ENCODE measurements at places on chromosomes 6 and 20.

GRCh38 chr6:99119109-99120031 lies 171.6 kb upstream of the FBXL4 start:
- peak; percentile 54 for DNase-seq

GRCh38 chr6:33724102-33725023 lies 12.9 kb upstream of the UQCC2 start:
- no peak for DNase-seq

- no peak for DNase-seq
Observed at GRCh38 chr20:33280000-33280680, 2.9 kb upstream of the BPIFB1 start.

- peak; percentile 20 for DNase-seq
Observed at GRCh38 chr20:34112600-34113101, 608 bp upstream of the EIF2S2 start.

- DNase-seq, result no peak
Observed at GRCh38 chr6:169498916-169499513, 202.8 kb downstream of the WDR27 start.

GRCh38 chr6:166608774-166609173 lies 18.3 kb downstream of the RPS6KA2 start:
- DNase-seq, result no peak

DNA sequence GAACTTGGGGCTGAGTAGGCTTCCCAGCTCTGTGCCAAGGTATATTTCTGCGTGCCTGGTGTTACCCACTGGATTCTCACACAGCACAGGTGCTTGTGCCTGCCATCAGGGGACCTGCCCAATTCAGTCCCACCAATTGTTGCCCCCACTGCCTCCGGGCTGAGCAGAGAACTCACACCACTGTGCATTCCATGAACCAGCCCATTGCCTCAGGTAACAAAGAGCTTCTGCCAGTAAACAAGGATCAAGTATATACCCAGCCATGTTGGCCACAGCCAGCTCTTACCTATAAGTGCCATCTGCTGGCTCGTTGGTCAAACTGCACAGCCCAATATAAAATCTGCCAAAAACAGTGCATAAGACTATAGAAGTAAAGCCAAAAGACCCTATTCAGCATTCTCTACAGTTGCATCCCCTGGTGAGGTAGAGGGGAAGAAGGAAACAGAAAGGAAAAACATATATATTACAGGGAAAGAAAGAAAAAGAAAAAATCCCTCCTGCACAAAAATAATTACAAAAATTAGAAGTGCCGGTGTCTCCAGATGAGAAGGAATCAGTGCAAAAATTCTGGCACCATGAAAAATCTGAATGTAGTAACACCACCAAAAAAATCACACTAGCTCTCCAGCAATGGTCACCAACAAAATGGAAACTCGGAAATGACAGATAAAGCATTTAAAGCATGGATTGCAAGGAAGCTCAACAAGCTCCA lies 241.4 kb downstream of the IBTK start:
- DNase-seq, result peak; percentile 46

DNA sequence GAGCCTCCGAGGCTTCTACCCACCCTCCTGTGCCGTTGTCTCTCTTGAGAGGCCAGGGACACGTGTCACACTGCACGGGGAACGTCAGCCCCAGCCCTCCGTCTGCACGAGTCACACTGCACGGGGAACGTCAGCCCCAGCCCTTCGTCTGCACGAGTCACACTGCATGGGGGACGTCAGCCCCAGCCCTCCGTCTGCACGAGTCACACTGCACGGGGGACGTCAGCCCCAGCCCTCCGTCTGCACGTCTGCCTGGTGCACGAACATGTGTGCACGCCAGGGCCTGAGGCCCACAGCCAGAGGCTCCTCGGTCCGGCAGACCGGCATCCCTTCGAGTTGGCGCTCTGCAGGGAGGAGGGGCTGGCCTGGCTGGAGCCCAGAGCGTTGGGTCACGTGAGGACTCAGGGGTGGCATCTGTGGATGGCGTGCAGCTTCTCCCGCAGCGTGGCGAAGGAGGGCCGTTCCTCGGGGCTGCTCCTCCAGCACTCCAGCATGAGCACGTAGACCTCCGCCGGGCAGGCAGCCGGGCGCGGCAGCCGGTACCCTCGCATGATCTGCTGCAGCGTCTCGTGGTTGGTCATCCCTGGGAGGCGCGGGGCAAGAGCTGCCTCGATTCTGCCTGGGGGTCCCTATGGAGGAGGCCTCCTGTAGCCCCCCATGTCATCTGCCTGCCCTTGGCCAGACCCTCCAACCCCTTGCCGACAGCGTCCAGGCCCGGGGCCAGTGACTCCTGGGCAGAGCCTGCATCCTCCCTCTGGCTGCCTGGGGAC lies 3.4 kb upstream of the PTK6 start:
- DNase-seq, result no peak

DNA sequence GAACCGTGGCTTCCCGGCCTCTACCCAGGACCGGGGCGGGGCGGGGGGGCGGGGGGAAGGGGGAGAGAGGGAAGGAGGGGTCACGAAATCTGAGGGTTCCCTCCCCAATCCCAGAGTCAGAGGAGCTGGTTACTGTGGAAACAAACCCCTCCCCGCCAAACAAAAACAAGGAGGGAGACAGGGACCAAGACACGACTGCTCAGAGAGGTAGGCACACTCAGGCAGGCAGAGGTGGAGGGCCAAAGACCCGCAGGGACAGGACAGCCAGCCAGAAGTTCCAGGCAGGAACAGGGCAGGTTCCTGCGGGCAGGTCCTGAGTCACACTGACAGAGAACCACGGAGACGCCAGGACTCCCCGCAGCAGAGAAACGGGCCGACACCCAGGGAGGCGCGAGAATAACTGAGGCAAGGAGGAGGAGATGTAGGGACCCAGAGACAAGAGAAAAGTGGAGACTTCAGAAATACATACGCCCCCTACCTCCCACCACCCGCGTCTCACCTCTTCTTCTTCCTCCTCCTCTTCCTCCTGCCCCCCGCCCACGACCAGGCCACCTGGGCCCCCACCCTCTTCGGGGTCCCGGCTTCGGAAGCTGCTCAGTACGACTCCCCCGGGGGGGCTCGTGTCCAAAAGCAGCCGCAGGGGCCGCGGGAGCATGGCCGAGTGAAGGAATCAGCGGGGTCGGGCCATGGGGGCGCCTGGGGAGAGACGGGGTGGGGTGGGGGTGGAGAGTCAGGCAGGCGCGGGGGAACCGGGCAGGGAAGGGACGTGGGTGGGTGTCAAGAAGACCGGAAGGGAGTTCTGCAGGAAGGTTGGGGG lies 578 bp downstream of the RGL2 start:
- peak; percentile 78 for DNase-seq

DNA sequence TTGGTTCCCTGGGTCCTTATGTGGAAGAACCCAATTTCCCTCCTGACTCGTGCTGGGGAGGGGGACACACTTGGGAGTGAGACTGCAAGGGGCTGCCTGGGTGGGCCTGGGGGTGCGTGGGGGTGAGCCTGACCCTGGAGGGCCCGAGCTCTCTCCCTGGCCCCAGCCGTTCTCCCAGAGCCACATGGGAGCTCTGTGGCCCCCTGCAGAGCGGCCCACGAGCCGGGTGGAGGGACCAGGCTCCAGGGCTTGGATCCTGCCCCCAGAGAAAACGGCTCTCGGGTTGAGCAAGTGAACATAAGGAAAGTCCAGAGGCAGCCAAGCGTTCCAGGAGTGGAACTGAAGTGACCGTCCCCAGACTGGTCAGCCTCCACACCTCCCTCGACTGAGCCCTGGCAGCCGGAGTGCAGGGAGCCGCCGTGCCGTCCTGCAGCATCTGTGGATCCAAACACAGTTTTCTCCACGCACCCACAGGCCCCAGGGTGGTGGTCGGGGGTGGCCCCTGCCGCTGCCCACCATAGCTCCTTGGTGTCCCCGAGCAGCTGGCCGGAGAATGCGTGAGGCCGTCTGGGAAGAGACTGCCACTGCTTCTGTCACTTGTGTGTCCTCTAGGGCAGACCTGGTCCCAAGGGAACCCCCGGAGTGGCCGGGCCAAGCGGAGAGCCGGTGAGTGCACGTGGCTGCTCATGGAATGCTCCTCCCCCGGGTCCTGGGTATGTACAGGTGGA lies 10.6 kb downstream of the COL9A3 start:
- DNase-seq, result no peak

- DNase-seq, result no peak
Observed at GRCh38 chr6:151609146-151609902, 115.5 kb downstream of the CCDC170 start.

GRCh38 chr20:24079661-24080412 lies 91.3 kb upstream of the GGTLC1 start:
- no peak for DNase-seq

DNA sequence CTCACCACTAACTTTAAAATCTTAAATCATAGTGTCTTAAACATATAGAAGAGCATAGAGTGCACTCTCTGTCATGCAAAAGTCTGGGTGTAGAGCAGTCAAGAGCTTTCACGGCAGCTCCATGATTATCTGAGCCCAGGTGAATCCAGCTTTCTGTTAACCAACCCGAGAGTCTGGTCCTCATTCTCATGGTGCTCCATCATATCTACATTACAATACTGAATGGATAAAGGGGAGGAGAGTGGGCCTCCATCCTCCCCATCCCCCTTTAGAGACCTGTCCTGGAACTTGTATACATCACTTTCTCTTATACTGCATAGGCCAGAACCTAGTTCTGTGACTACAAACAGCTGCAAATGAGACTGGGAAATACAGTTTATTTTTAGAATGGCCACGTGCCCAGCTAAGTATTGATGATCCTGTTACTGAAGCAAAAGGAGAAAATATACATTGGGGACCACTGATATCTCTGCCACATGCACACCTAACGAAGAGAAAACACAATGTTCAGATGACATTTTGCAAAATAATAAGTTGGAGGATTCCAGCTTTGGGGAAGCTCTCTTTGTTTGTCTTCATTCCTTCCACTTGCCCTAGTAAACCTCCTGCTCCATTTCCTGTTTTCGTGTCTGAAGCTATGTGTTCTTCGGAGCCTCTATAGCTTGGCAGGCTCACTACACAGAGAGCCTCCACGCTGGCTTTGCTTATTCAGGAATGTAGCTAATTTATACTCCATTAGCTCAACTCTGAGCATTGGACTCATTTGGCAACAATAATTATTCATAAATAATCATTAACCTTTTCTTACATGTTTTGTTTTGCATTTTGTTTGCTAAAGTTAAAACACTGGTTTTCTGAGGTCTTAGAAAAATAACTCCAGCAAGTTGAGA lies 110.1 kb downstream of the IYD start:
- DNase-seq, result no peak

- DNase-seq, result no peak
Observed at GRCh38 chr6:38650207-38650752, 10.6 kb upstream of the BTBD9 start.

GRCh38 chr6:165010556-165011535 lies 298.6 kb downstream of the C6orf118 start:
- peak; percentile 25 for DNase-seq

DNA sequence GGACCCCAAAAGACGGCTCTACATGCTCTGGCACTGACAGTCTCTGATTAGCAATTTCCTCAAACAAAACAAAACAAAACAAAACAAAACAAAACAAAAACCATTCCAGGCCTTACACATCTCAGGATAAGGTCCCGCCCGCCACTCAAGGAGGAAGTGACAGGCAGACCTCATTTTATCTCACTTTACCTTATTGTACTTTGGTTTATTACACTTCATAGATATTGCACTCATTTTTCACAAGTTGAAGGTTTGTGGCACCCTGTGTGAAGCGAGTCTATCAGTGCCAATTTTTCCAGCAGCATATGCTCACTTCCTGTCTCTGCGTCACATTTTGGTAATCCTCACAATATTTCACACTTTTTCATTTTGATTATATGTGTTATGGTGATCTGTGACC lies 15.2 kb downstream of the ZBP1 start:
- DNase-seq, result no peak

Data from ACHN (cell line).